ENCODE measurements at places on chromosomes 1 and 21.

GRCh38 chr1:166865926-166866325, 10.1 kb downstream of the TADA1 start:
- DNase-seq, result no peak

- no peak for DNase-seq
These were observed 319.1 kb downstream of the GPATCH2 start for GRCh38 chr1:217311766-217312165.

DNA sequence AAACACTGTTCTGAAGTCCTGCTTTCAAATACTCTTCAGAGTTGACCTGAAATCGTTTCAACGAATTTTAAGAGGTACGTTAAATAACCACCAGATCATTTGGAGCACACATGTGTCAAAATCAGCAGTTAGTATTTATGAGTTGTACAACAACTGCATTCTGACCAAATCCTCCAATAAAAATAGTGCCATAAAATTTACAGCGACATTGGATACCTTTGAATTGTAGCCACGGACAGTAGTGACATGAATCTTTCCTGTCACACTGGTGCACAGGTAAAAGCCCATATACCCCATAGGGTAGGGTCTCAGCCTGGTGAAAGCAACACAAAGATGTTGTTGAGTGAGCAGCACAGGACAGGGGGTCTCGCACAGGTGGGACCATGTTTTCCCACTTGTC, 121.5 kb downstream of the CLIC6 start:
- no peak for DNase-seq

DNA sequence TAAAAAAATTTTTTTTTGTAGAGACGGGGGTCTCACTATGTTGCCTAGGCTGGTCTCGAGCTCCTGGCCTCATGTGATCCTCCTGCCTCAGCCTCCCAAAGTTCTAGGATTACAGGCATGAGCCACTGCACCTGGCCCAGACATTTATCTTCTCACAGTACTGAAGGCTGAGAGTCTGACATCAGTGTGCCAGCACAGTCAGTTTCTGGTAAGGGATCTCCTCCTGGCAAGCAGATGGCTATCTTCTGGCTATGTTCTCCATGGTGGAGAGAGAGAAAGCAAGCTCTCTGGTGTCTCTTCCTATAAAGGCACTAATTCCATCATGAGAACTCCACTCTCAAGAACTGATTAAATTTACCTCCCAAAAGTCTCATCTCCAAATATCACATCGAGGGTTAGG, 57.8 kb upstream of the C1orf185 start:
- DNase-seq, result no peak

GRCh38 chr1:175419684-175420517, 227.3 kb upstream of the KIAA0040 start:
- DNase-seq, result no peak

- DNase-seq, result no peak
These were observed 11.3 kb downstream of the LRRC47 start for GRCh38 chr1:3785045-3785444.

DNA sequence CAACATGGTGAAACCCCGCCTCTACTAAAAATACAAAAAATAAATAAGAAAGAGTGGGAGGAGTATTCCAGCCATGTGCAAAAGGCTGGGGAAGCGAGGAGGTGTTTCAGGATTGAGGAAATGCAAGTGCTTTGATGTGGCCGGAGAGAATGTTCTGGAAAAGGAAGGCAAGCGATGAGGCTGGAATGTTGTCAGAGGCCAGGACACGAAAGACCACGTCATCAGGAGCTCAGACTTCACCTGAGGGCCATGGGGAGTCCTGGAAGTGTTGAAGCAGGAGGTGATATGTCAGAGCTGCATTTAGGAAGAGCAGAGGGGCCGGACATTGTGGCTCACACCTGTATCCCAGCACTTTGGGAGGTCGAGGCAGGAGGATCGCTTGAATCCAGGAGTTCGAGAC, 10.9 kb upstream of the THEMIS2 start:
- DNase-seq, result no peak

DNA sequence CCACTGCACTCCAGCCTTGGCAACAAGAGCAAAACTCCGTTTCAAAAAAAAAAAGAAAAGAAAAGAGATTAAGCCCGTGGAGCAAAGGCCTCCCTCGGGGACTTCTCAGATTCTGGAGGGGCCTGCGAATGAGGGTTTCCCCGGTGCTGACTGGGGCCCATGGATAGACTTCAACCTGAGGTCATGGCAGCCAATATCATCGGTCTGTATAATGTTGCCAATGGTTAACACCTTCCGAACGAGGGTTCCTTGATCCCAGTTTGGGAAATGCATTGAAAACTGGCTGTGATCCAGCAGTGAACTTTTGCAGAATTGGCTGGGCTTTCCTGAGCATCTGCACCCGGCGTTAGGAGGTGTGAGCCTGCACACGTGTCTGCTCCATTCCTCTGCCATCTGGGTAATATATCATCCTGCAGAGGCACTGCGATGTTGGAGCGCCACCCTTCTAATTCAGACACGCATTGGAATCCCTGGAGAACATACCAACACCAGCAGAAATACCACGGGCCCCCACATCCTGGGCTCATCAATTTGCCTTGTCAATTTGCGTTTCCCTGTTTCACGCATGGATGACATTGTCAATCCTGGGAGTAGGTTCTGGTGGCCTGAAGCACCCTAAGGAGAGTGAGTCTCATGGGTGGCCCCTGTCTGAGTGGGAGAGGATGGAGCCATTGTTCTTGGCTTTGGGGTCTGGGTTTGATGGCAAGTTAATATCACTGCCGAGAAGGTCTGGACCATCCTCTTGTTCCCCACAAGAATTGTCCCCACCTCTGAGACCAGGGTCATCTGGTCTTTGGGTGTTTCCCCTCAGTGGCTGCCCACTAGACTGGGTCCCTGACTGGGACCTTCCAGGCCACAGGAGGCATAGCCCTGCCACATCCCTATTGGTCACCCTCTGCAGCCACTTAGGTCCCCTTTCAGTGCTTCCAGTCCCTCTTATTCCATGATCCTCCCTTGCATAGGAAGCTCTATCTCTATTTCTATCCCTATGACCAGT, 441.0 kb downstream of the PTPRU start:
- no peak for DNase-seq

DNA sequence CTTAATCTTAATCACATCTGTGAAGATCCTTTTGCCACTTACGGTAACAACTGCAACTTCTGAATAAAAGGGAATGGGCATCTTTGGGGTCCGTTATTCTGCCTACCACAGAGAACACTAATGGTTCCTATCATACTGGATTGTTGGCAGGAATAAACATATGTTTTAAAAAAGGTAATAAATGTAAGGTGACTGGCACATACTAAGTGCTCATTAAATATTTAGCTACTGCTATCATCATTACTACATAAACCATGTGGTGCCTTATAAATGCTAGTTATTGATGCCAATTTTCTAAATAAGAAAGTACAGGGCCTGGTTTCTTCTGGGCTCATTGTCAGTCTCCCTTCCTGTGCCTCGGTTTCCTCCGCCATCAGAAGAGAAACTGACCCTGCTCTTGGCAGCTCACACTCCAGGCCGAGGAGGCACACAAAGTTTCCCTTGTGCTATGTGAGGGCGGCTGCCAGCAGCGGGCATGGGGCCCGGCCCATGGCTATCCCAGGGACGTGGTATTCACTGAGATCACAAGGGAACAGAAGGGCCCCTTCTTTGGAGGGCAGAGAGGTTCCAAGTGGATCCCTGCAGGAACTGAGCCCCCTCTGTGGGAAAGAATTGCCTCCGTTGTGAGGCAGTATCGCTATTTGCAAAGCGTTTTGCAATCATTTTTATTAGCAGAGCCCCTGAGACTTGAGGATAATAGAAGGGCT, 26.2 kb downstream of the NAV1 start:
- no peak for DNase-seq

GRCh38 chr1:150551784-150552127, 2.5 kb downstream of the ADAMTSL4 start:
- no peak for DNase-seq

- DNase-seq, result no peak
These were observed 147.7 kb downstream of the NTPCR start for GRCh38 chr1:233097959-233098580.

- peak; percentile 17 for DNase-seq
These were observed 54.7 kb downstream of the UMODL1 start for GRCh38 chr21:42125571-42126544.

GRCh38 chr1:225888898-225889601, at the start of gene LEFTY1:
LEFTY1 (minus strand) TSS chr1:225889146; CDS start chr1:225889066, 80 bp downstream.
- no peak for DNase-seq

GRCh38 chr1:25217015-25217414, 15.3 kb downstream of the SYF2 start:
- DNase-seq, result no peak

- no peak for DNase-seq
These were observed 178.9 kb downstream of the HS2ST1 start for GRCh38 chr1:87093286-87093685.

DNA sequence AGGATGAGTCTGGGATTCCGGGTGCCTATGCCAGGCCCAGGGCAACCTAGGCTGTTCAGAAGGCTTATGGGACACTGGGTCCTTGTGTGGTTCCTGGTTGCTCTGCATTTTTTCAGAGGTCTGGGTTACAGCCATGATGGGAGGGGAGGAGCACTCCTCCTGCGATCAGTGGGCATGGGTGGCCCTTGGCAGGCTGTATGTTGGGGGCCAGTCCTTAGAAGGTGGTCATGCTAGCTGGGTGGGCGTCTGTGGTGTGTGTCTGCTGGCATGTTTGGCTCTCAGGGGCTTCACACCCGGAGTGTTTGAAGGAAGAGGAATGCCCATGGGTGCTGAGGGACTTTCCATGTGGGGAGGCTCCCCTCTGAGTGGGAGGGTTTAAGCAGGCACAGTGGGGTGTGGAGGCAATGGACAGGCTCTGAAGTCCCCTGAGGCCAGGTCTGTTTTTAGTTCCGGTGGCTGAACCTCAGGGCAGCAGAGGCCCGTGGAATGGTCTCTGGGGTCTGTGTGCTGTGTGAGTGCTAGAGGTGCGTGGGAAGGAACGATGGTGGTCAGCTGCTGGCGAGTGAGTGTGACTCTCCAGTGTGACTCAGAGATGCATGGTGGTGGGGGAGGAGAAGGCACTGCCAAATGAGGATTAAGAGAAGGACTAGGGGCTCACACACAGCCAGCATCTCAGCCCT, 25.3 kb downstream of the CACNA1E start:
- DNase-seq, result no peak

DNA sequence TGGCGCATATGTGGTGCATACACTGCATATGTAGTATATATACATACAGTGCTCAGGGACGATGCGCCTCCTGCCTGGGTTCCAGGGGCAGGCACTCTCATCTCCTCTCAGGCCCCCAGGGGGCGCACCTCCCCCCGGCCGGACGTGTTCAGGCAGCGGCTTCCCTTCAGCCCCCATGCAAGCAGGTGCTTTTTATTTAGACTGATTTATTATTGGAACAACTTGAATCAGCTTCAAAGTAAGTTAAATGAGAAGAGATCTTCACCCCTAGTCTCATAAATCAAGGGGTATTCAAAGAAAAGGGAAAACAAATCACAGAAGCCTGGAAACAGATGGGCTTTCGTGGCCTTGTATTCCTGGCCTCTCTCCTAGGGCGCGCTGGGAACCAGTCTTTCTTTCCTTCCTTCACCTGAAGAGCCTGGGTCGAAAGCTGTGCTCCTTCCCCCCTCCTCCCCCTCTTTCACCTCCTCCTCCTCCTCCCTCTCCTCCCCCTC, 64.6 kb downstream of the UBIAD1 start:
- DNase-seq, result peak; percentile 6

DNA sequence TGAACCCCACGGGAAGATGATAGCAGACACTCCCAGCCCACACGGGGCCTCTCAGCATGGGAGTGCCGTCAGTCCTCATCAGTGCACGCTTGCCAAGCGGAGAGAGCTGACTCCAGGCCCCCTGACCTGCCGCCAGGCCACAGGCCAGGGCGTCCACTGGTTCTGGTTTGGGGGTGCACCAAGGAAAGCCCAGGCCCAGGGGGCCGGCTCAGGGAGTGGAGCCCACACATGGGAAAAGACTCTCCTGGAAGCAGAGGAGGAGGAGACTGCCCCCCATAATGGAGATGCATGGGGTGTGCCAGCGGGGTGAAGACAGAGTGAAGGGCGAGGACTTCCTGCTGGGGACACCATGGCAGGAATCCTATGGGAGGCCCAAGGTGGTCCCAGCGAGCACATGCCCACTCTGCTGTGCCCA, 6.4 kb downstream of the TRIM11 start:
- no peak for DNase-seq

GRCh38 chr1:168806952-168807351, 77.9 kb upstream of the DPT start:
- DNase-seq, result no peak

- DNase-seq, result peak; percentile 45
These were observed at the start of gene ADGRB2 for GRCh38 chr1:31764312-31765040. ADGRB2 (minus strand) TSS chr1:31764340; CDS start chr1:31757221, 7,119 bp downstream.

DNA sequence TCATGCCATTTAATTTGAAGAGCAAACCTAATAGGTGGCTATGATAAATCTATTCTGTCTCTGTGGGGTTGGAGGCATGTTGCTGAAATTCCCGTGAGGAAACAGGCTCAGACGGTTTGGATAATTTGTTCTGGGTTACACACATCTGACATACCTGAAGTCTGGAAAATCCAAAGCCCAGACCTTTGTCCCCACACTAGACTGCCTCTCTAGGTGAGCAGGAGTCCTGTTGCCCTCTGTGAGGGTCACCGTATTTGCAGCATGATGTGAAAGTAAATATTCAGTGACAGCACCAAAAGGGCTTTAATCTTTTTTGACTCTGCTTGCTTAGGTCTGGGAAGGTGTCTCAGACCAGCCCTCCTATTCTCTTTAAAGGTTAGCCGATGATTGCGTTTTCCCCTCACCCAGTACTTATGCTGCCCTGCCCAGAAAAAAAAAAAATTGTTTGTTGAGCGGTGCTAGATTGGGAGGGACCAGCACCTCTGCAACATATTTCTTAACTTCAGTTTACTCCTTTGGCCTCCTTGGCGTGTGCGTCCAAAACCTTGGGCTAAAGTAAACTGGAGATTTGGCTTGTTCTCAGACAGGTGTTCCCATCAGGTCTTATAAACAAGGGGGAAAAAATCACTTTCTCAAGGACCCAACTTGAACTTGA, 67.0 kb downstream of the CACHD1 start:
- no peak for DNase-seq

DNA sequence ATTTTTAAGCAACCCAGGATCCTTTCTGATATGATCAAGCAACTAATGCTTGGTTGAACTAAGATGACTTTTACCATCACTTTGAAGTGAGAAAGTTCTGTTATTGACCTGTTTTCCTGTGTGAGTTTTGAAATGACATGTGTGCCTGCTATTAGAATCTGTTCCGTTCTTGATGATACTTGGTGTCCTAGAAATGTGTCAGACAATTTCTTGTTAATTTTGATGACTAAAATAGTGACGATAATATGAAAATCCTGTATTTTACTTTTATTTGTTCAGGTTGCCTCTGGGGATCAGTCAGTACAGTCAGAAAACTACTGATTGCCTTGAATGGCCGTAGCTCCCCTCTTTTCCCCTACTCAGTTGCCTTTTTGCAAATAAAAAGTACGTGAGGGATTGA, 228.0 kb downstream of the RYR2 start:
- no peak for DNase-seq

DNA sequence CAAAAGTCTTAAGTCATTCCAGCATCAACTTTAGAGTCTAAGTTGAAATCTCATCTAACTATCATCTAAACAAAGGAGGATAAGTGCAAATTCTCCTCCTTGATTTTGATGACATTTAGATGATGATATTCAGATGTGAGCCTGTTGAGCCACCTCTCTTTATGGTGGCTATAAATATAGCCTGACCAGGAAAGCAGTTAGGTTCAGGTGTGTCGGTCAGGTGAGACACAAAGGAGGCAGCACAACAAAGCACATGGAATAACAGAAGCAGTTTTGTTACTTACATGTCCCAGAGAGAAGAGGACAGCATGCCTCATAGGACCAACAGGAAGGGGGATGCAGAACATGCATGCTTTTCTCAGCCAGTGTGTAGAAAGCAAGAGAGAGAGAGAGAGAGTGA, 30.6 kb upstream of the PLA2G2A start:
- DNase-seq, result no peak

- DNase-seq, result no peak
These were observed 141.4 kb downstream of the RUNX1 start for GRCh38 chr21:34907461-34908418.
